AG10803 (cell line): ENCODE measurements at places on chromosomes 7 and 10.

- no peak for DNase-seq
These were observed 9.1 kb downstream of the VIM start for GRCh38 chr10:17237149-17237527.

- no peak for DNase-seq
These were observed 569.4 kb downstream of the SUGCT start for GRCh38 chr7:40704172-40704571.

- DNase-seq = peak; percentile 93
These were observed 803.6 kb downstream of the SORCS1 start for GRCh38 chr10:106360870-106361269.

DNA sequence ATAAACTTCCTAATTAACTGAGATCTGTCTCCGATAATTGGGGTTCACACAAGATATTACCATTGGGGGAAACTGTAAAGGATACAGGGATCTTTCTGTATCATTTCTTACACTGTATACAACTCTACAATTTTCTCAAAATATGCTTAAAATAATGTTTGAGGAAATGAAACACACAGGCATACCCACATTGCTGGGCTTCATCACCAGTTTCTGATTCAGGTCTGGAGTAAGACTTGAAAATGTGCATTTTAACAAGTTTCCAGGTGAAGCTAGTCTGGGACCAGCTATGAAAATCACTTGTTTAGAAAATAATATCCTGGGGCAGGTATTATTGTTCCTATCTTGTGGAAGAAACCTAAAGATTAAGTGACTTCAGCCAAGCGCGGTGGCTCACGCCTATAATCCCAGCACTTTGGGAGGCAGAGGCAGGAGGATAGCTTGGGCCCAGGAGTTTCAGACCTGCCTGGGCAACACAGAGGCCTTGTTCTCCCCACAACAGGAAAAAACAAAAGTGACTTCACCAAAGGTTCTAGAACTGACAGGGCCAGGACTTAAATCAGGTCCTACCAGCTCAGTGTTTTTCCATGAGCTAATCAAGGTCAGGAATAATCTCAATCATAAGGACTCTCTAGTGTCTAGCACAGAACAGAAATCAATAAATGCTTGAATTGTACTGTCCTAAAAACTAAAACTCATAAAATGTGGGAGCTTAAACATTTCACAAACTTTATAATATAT, 12.6 kb downstream of the TOMM7 start:
- no peak for DNase-seq

DNA sequence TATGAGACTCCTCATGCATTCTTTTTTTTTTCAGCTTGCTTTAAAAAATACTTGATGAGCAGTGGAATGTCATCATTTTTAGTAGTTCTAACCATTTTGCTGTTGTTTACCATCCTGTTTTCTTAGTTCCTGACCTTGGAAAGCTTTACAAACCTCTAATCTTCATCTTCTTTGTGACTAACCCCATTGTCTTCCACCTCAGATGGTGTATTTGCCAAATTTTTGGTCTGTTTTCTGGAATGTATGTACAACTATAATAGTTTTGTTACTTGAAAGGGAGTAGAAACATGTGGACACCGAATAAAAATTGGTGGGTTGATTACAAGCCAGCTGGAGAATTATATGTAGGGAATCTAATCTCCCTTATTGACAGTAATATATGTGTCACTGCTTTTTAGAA, 172.7 kb downstream of the SND1 start:
- DNase-seq = peak; percentile 86

DNA sequence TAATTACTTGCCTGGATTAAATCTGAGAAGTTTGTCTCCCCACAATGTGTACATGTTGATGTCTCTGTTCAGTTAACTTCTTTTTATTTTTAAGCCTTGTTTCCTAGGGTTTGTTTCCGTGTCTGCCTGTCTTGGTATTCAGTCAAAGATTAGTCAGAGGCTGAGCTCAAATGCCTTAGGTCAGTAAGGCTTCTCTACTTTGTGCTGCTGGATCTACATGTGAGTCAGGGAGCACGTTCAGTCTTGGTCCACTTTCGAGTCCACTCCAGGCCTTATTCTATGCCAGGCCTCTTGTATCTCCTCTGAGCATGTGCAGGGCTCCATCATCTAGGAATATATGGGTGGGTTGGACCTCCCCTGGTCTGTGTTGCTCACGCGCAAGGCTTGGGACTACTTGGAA, 93.3 kb upstream of the FZD8 start:
- DNase-seq = peak; percentile 78

GRCh38 chr7:7475601-7476000, 60.1 kb downstream of the COL28A1 start:
- no peak for DNase-seq

- DNase-seq = peak; percentile 65
These were observed 46.0 kb downstream of the ZNF777 start for GRCh38 chr7:149414745-149415390.

GRCh38 chr10:7008645-7009044, 402.2 kb downstream of the SFMBT2 start:
- DNase-seq = no peak

- no peak for DNase-seq
These were observed 7.7 kb downstream of the GHRHR start for GRCh38 chr7:30971440-30971839.

- DNase-seq = no peak
These were observed 206.5 kb downstream of the USP6NL start for GRCh38 chr10:11404901-11405300.

DNA sequence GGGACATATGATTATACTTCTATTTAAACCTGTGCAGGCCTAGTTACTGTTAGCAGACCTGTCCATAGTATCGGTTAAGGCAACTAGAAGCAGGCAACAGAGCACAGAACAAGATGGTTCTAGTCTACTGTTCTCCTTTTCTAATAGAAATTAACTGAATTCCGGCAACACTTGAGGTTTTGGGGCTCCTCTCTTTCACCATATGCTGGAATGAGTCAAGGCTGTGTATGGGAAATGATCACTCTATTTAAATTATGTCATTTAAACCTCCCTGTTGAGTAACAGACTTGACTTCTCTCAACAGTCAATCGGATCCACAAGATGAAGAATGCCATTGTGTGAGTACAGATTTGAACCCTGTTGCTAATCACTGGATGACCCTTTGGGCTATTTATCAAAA, 6.2 kb upstream of the OTUD1 start:
- peak; percentile 22 for DNase-seq

DNA sequence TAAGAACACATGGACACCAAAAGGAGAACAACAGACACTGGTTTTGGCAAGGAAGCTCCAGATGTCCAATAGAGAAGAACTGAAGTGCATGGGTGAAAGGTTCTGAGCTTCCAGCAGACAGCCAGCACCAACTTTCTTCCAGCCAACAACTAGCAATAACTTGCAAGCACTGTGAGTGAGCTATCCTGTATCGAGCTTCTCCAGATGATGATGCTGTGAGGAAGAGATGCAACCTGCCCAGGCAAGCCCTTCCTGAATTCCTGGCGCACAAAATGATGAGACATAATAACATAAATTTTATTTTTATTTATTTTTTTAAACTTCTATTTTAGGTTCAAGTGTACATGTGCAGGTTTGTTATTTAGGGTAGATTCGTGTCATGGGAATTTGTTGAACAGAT, 692.1 kb downstream of the DNAJB9 start:
- no peak for DNase-seq

DNA sequence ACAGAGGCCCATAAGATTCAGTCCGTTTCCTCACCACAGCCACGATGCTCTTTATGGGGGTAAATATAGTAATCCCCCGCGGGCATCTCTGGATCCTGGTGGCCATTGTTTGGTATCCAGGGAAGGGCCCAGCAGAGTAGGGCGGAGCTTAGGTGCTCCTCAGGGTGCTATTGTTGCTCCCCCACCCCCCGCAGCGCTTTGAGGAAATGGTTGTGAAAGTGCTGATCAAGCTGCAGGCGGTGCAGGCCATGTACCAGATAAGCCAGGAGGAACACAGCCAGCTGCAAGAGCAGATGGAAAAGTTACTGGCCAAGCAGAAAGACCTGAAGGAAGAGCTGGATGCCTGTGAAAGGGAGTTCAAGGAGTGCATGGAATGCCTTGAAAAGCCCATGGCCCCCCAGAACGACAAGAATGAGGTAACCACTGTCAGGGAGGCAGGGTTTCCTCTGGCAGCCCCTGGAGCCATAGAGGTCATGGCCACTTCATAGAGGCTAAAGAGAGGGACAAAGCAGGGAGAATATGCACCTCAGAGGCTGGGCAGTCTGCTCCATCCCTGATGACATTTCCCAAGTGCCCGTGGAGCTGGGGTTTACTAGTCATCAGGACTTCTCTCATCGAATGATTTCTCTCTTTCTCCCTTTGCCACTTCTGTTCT, 17.6 kb upstream of the FLNC start:
- no peak for DNase-seq

DNA sequence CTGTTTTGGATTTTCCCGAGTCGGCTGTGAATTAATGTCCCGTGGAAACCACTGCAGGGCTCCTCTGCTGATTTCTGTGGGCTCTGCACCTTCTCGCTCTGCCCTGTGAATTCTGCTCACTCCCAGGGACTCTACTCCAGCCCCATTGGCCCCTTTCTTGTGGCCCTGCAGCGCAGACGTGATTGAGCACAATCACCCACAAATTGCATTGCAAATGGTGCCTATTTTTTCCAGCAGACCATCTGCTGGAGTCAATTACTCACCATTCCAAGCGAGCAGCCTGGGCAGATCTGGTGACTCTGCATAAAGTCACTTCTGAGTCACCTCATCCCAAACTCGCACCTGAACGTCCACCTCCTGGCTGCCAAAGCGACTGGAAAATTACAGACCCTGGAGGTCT, 235.8 kb downstream of the PAXIP1 start:
- DNase-seq = no peak

GRCh38 chr10:99266383-99266782, 30.7 kb upstream of the HPSE2 start:
- no peak for DNase-seq

DNA sequence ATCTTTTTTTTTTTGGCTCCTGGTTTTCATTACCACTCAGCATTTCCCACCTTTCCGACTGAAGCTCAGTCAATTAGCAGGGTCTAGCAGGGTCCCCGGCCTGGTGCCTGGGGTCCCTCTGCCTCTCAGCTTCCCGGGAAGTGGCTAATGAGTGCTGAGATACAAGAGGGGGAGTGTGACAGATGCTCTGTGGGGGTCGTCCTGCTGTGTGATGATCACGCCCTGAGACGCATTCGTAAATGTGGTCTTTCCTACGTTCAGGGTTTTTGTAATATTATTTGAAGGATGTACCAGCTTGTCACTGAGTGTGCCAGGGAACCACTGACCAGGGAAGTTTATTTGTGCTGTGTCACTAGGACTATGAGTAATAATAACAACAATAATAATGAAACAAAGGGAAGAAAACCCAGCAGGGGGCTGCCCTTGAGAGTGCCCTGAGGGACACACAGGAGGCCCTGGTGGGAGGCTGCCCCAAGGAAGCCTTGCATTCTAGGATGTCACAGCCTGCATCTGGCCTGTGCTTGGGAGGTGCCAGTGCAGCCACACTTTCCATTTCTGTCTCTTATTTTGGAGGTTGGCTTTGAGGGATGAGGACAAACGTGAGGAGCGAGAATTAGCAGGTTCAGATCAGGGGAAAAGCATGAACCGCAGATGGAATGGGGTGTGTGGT, 337.8 kb downstream of the ADARB2 start:
- no peak for DNase-seq

DNA sequence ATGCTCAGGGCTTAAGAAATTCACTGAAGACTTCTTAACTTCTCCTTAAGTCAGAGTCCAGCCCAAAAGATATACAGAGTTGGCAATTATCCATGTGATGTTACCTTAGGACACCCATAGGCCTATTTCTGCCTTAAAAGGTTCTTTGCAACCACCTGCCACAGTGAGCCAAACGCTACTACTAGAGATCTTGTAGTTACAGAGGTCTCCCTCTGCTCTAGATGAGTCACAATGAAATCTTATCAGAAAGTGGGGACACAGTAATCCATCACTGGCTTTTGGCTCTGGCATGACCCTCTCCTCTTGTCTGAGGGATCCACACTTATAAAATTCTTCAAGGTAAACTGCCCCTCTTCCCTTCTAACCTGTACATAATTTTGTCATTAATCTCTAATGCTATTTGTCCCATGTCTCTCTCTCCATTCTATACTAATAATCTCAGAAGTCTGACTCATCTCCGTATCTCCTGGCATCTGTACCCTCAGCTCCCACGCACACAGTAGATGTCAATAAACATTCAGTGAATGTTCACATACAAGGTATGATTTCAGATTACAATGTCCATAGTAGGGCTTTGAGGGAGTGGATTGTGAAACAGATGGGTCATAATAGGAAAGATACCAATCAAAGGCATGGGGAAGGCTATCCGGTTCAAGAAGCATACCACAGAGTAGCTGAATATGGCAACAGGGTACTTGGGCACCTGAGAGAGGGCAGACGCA, 112.1 kb downstream of the SGMS1 start:
- no peak for DNase-seq

DNA sequence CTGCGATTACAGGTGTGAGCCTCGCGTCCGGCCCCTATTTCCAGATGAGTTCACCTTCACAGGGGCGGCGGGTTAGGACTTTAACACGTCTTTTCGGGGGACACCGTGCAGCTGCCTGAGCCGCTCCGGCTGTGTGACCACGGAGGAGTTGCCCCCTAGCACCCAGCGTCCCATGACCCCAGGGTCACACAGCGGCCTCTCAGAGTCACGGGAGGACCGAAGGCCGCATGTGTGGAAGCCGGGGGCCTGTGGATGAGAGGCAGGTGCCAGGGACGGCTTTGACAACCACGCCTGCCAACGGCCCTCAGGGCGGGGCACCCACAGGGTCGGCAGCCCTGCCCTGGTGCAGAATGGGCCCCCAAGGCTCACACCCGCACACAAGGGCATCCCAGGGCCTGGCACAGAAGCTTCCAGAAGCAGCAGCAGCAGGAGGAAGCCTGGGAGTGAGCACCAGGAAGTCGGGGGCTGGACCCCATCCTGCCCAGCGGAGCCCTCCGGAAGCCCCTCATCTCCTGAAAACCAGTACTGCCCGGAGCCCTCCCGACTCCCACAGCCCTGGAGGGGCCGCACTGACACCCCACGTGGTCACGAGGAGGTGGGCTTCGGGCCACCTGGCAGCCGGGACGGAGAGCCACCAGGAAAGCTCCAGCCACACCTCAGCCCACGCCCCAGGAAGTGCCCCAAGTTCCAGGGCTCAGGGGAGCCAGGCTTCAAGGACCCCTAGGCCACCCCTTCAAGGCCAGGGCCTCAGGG, 32.7 kb downstream of the ADAP1 start:
- no peak for DNase-seq

- no peak for DNase-seq
These were observed 4.8 kb upstream of the ACTA2 start for GRCh38 chr10:88957381-88957780.

DNA sequence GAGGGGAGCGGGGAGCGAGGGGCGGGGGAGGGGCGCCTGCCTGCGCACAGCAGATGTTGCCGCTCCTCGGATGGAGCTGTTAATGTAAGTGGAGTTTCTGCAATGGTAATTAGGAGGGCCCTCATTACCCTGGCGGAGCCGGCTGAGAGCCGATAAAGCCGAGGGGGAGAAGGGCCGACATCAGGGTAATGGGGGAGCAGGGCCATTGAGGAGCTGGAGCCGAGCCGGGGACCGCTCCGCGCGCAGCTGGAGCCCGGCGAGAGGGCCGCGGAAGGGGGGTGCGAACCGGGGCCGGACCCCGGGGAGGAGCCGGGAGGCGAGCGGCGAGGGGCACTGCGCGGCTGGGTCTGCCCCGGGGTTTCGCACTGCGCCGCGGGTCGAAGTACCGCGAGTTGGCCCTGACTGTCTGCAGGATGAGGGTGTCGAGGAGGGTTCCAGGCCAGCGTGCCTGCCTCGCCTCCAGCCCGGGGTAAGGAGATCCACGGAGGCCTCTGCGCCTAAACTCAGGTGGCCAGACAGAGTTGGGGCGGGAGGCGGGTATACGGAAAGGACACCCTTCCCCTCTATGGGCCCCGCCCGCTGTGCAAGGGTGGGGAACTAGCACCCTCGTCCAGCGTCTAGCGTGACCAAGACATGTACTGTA, 55.0 kb upstream of the LBX1 start:
- DNase-seq = no peak
